ENCODE measurements at places on chromosomes 5 and 9.

DNA sequence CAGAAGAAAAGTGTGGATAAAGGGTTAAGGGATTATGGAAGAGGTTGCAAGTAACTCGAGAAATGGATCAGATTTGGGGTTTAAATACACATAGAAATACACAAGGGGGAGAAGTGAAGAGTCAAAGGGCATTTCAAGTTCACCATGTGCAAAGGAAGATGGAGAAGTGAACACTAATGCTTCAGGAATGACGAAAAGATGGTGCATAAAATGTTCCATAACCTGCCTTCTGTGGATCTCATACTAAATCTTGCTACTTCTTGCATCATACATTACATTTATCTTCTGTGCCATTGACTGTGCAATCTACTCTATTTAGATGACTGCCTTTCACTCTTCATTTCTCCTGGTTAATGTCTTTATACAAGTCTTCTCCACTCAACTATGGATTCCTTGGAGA lies 5.7 kb upstream of the SMC2 start:
- no peak for DNase-seq

GRCh38 chr5:94802450-94802849 lies 184.0 kb downstream of the SLF1 start:
- no peak for DNase-seq

DNA sequence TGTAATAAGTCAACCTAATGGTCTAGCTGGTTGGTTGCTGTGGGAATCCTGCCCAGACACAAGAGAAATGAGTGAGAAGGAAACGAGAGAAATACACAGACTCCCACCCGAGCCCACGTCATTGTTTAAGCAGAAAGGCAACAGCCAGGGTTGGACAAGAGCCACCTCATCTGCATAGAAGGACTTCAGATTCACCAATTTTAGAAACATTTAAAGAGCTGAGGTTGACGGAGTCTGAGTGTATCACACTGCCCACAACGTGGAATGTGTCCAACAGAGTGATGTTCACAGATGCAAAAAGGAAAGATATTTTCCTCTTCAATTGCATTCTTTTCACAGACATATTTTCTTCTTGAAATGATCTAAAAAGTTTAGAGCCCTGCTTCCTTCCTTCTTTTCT lies 349.5 kb downstream of the AGTPBP1 start:
- no peak for DNase-seq

- DNase-seq, result no peak
Measured at GRCh38 chr9:35910613-35911359, 1.5 kb downstream of the SPAAR start.

- no peak for DNase-seq
Measured at GRCh38 chr5:14958188-14958587, 86.6 kb upstream of the ANKH start.

DNA sequence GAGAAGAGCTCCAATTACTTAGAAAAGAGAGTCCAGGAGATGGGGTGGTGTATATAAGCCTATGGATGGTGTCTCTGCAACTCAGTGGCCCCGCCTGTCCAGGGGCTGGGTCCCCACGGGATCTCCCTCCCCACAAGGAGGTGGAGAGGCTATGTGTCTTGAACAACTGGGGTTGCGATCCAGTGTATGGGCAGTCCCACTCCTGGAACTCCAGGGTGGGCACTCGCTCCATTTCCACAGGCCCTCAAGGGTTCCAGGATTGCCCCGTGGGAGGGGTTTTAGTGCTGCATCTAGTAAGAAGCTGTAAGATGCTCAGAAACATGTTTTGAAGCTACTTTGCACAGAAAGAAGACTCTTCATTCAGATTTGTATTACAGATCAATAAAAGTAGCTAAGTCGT lies 558 bp upstream of the SMAD5 start:
- no peak for DNase-seq

DNA sequence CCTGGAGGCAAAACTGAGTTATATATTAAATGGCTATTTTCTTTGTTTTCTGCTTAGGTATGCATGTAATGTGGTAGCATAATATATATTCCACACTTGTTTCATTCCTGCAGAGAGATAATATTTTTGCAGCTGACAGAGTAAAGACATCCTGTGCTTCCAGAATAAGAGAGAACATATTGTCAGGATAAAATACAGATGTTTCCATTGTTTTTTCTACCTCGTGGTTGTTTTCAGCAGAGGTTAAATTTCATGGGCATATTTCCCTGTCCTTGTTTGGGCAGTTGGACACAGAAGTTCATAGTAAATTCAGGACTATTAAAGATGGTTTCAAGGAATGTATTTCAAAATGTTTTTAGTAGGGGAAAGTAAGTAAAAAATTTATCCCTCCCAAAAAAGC lies 47.6 kb upstream of the MEGF10 start:
- no peak for DNase-seq

DNA sequence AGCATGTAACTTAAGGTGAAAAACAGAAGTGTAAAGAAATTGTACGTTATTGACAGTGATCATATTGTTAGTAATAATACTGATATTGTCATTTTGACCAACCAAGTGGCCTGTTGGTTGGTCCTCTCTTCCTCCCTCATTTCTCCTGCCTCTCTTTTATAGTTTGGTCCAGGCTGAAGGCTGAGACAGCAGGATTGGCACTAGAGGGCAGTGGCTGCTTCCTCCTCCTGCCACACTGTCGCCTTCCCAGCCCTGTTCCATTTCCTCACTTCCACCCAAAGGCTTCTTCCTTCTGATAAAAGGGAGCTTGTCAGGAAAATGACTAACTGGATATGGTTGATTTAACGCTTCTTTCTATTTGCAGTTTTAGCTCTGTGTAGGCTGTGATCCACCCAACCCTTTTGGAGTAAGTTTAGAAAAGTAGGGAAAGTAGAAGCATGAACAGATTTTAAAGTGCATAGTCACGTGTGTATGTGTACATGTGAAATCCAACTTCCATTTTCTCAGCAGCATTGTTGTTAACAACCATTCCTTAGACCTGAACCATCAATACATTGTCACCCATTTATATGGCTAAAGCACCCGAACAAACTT lies 35.6 kb downstream of the PTCD2 start:
- DNase-seq, result peak; percentile 38

GRCh38 chr9:592225-592624 lies 249.3 kb upstream of the DMRT1 start:
- no peak for DNase-seq

DNA sequence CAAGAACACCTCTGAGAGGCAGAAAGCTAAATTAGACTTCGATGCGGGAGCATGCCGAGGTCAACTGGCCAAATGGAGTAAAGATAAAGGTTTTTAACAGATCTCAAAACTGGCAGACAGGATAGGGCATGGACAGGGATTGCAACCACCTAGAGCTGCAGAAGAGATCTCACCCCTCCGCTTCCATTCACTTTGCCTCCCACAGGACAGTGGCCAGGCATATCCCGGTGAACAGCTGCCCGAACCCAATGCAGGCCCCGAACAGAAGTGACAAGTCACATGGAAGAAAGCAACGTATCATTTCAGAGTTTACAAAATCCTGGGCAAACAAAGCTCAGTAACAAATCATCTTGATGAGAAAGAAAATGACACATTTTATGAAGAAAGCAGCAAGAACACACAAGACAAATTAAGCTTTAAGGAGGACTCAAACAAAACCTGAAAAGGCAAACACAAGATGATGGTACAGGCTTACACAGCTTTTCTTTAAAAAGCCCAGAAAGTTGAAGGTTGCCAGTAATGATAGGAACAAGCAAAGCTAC lies 18.4 kb downstream of the RNF130 start:
- no peak for DNase-seq

GRCh38 chr5:134059758-134060495 lies 54.6 kb upstream of the TCF7 start:
- DNase-seq, result no peak

GRCh38 chr9:84697509-84698114 lies 28.1 kb downstream of the NTRK2 start:
- peak; percentile 71 for DNase-seq

GRCh38 chr9:98161851-98162250 lies 30.6 kb downstream of the CORO2A start:
- DNase-seq, result no peak

DNA sequence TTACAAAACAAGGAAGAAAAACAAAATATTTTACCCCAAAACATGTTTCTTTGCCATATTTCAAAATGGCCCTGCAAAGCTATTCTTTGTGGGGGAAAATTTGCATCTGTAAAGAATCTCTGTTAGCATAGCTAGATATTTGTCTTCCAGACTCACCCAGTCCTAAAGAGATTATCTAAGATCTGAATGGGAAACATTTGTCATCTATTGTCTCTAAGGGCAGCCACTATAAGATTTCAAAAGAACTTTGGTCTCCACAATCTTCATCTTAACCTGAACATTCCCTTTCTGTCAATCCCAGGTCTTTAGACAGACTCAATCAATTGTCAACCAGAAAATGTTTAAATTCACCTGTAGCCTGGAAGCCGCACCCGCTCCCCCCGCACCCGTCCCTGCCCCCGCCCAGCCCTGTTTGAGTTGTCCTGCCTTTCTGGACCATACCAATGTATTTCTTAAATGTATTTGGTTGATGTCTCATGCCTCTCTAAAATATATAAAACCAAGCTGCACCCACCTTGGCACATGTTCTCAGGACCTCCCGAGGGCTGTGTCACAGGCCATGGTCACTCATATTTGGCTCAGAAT lies 330.6 kb downstream of the RAB3C start:
- DNase-seq, result no peak

DNA sequence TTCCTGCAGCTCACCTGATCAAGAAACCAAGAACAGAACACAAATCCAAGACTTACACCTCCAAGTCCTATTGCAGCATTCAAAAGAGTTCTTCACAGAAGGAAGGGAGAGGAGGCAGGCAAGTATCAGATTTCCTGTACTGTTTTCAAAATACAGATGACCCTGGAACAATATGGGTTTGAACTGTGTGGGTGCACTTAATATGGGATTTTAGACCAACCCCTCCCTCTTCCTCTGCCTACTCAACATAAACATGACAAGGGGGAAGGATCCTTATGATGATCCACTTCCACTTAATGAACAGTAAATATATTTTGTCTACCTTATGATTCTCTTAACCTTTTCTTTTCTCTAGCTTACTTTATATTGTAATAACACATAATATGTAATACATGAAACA lies 104.6 kb downstream of the ELAVL2 start:
- DNase-seq, result no peak

GRCh38 chr5:179840766-179841165 lies 17.9 kb downstream of the MRNIP start:
- no peak for DNase-seq

DNA sequence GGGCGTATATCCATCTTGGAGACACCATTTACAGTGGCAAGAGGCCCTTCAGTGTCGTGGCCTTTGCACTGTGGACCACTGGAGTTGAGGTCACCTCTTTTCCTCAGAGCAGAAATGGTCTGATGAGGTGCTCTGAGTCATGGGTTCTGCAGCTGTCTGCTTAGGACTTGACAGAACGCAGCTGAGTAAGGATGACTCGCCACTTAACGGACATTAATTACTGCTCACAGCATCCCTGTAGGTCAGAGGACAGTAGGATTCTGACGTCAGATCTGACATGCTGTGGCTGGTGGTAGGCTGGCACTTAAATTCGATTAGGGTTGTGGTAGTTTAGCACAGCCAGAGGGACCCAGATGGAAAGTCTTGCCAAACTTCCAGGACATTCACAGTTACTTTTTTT lies 479.4 kb downstream of the DMAC1 start:
- DNase-seq, result no peak

DNA sequence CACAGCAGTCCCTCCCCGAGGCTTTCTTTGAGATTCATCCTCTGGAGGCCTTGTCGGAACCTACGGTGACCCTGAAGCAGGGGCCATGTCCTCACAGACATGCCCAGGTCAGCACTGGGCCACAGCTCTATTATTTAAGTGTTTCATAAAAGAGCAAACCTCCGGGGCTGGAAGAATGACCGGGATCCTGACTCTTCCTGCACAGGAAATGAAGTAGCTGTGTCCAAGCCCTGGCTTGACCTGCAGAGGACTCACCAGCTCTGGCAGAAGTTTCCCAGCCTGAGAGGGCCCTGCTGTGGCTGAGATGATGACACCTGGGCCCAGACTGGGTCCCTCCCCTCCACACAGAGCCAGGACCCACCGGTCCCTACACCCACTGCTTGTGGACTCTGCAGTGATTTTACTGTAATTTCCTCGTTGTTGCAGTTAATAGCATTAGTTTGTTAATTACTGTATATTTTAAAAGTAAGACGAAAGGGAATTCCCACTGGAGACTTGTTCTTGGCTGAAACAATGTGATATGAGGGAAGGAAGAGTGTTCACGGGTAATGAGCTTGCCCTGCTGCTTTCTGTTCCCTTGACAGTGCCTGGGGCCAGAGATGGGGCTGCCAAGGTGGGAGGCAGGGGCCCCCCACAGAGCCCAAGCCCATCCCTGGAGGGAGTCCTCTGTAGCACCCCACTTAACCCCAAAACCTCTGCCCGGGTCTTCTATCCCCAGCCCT lies 72.2 kb downstream of the PCDH1 start:
- no peak for DNase-seq

GRCh38 chr9:136191960-136192286 lies 13.0 kb downstream of the LHX3 start:
- DNase-seq, result no peak

- DNase-seq, result peak; percentile 74
Measured at GRCh38 chr5:997711-998110, 10.9 kb upstream of the NKD2 start.

- no peak for DNase-seq
Measured at GRCh38 chr5:97750576-97750975, 567.5 kb upstream of the RIOK2 start.

DNA sequence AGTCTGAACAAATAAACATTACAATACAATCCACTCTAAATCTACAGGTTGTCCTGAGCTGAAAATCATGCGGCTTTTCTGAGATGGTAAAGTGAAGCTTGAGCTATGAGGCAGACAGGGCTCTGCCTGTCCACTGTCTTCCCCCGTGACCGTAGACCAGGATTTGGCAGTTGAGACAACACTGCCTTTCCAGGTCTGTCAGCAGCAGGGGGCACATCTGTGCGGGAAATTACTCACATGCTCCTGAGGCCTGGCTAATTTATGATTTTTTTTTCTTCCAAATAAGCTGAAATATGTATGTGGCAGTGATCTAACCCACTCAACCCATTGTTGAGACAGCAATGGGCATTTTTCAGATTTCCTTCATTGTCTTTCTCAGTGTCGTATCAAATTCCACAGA lies 307.9 kb downstream of the FBXL7 start:
- DNase-seq, result peak; percentile 23

DNA sequence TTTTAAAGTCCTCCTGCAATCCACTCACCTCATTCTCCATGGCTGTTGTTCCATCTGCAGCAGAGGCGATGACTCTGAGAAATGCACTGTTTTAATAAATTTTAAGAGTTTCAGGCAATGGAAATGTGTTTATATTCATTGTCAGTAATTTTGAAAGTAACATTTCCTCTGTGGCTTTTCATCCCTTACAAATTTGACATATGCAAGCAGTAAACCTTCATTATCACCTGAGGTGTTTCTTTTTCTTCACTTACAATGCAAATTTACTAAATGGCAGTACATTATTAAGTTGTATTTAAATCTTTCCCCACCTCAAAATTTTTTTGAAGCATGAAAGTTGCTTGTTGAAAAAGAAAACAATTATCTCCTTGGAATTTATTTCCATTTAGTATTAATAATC lies 136.9 kb downstream of the DIRAS2 start:
- DNase-seq, result no peak
